ENCODE measurements at places on chromosomes 1 and 21.

DNA sequence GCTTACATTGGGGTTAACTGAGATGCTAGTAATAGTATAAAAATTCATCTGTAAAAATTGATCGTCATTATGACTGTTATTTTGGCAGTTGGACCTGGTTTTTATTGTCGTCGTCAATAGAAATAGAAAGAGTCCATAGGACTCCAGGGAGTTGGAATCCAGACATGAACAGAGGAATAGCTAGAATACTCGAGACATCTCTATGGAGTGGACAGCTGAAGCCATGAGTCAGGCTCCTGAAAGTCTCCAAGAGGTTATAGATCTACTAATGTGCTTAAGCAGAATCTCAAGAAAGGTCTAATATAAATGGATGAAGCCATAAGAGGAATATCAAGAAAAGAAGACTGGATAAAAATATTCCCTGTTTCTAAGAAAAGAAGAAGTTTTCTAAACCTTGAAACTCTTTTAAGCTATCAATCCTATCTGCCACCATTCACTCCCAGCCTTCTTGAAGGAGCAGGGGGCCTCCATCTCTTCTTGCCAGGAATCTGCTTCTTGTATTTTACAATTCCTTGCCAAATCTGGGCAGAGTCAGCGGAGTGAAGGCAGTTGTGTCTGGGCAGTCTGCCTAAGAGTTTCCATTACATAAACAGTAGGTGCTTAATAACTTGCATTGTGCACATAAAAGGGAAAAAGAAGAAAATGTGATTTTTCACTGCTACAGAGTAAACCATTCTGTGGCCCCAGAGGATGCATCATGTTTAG, 163.3 kb downstream of the ST6GALNAC5 start:
- no peak for DNase-seq

GRCh38 chr1:183609759-183610452, 19.6 kb upstream of the NCF2 start:
- DNase-seq: no peak

- DNase-seq: no peak
These were observed 16.7 kb upstream of the NADK start for GRCh38 chr1:1794999-1795398.

DNA sequence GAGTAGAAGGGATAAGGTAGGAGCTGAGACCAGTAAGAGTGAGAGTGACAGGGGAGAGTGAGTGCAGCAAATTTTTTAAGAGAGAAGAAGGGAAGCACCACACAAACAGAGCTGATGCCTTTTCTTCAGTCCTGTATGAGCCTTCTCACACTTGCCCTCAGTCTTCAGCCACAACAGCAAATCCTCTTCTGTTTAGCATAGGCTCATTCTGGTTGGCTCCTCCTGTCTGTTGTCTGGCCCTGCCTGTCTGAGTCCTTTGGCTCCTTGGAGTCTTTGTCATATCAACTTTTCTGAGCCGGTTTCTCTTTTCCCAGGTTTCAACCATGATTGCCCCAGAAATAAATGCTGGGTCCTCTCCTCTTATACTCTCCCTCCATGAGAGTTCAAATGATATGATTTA, 12.7 kb upstream of the CASQ1 start:
- no peak for DNase-seq

DNA sequence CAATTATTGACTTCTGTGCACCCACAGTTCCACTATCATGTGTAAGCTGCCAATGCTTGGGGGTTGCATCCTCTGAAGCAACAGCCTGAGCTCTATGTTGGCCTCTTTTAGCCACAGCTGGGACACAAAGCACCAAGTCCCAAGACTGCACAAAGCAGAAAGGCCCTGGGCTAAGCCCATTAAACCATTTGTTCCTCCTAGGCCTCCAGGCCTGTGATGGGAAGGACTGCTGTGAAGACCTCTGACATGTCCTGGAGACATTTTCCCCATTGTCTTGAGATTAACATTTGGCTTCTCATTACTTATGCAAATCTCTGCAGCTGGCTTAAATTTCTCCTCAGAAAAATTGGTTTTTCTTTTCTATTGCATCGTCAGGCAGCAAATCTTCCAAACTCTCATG, 123.7 kb upstream of the DEPDC1 start:
- DNase-seq: no peak

- no peak for DNase-seq
These were observed 89.8 kb upstream of the ARHGAP29 start for GRCh38 chr1:94327001-94327690.

GRCh38 chr21:39527664-39528381, 76.1 kb downstream of the SH3BGR start:
- no peak for DNase-seq

DNA sequence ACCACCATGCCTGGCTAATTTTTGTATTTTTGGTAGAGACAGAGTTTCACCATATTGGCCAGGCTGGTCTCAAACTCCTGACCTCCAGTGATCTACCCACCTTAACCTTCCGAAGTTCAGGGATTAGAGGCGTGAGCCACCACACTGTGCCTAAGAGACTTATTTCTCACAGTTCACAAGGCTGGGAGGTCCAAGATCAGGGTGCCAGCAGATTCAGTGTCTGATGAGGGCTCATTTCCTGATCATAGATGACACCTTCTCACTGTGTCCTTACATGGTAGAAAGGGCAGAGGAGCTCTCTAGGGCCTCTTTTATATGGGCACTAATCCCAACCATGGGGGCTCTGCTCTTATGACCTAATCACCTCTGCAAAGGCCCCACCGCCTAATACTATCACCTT, 58.8 kb downstream of the ARHGEF10L start:
- no peak for DNase-seq

DNA sequence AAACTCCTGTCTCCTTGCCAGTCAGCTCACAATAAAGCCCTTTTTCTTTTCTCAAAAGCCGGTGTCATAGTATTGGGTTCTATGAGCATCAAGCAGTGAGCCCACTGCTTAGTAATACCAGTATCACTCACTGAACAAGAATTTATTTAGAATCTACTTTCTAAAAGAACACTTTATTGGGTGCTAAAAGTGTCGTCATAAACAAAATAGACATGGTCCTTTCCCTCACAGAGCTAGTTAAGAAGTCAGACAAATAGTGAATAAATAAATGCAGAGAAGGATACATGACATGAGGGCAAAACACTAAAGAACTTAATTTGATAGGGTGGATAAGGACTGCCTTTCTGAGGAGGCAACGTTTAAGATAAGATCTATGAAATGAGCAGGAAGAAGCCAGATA, 32.2 kb downstream of the EVI5 start:
- no peak for DNase-seq

DNA sequence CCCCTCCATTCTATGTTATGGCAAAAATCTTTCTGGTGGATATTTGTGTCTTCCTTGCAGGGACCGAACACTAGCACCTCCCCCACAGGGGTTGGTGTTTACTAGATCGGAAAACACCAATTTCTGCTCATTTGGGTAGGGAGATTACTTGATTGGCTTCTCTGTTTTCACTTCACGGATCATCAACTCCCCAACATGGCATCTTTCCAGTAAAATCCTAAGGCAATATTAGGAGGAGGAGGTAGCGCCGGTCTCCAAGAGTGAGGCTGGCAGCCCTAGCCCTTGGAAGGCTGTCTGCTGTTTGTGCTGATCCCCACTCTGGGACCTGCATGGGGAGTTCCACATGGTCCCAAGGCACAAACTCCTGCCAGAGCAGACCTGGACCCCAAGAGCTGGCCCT, 12.2 kb downstream of the VASH2 start:
- DNase-seq: no peak

DNA sequence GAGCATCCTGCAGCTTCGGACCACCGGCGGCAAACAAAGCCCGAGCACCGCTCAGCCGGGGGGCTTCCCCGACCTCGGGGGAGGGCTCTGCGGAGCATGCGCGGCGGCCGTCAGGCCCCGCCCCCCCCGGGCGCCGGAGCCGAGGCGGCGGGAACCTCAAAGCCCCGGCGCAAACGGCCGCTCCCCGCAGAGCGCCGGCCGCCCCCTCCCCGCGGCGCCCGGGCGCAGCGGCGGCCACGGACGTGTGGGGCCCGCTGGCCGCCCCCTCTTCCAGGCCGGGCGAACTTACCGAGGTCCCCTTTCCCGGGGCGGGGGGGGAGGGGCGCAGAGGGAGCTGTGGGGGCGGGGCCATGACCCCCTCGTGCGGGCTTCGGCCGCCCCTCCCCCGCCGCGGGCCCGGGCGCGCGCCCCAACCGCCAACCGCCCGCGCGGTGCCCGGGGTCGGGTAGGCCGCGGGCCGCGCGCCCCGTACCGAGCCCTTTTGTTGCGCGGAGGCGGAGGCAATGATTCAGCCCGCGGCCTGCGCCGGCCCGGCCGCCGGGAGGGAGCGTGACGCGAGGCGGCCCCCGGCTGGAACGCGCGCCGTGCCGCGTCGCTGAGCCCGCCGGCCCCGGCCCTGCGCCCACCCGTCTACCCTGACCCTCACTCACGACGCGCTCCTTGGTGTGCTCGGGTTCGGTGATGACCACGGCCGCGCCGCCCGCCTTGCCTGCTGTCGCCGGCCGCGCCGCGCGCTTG, 1.7 kb downstream of the RCC2 start:
- peak; percentile 83 for DNase-seq

GRCh38 chr21:15775981-15776380, 46.2 kb downstream of the USP25 start:
- DNase-seq: no peak

- DNase-seq: no peak
These were observed 16.4 kb downstream of the RPE65 start for GRCh38 chr1:68433395-68433794.

GRCh38 chr21:28126521-28127174, 866.0 kb downstream of the LTN1 start:
- DNase-seq: no peak

DNA sequence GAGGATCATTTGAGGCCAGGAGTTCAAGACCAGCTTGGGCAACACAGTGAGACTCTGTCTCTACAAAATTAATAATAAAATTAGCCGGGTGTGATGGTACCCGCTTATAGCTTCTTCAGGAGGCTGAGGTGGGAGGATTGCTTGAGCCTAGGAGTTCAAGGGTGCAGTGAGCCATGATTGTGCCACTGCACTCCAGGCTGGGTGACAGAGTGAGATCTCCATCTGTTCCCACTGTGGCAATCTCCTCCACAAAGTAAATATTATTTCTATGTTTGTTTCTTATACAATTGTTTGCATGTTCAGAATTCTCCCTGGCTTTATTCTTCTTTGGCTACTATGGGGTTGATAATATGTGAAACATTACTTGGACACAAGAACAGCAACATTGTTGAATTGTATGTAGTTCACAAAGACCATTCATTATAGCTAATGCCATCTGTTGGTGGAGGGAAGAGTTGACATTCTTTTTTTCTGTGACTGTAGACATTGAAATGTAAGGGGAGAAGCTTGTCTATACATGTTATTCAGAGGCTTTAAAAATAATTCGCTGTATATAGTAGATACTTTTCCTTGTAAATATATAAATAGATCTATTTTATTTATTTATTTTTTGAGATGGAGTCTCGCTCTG, 47.8 kb upstream of the SRSF10 start:
- no peak for DNase-seq

DNA sequence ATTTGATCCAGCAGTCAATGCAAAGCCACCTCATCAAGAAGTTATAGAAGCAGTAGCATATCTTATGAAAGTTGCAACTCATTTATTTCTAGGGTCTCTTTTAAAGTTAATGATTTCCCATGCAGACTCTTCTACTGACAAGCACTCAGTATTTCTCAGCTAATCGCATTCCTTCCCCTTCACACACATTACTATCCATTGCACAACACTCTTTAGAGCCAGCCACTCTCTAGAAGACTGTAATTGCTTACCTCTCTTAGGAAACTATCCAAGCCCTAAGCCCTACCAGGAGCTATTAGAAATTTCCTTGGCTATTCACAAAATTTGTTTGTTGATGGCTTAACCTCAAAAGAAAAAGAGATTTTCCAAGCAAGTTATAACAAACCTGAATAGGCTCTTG, 106.0 kb downstream of the ADAMTS1 start:
- no peak for DNase-seq

DNA sequence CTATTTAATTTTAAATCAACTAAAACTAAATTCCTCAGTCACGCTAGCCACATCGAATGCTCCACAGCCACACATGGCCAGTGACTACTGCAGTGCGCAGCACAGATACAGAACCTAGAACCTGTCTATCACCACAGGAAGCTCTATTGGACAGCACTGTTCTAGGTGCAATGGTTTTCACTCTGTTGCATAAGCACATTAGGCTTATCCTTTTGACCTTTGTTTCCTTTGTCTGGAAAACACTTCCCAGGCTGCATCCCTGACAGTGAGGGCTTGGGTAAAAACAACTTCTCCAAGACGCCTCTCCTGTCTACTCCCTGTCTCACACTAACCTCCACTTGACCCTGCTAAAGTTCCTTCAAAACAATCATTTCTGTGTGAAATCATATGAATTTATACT, 33.6 kb upstream of the RAP1GAP start:
- no peak for DNase-seq

DNA sequence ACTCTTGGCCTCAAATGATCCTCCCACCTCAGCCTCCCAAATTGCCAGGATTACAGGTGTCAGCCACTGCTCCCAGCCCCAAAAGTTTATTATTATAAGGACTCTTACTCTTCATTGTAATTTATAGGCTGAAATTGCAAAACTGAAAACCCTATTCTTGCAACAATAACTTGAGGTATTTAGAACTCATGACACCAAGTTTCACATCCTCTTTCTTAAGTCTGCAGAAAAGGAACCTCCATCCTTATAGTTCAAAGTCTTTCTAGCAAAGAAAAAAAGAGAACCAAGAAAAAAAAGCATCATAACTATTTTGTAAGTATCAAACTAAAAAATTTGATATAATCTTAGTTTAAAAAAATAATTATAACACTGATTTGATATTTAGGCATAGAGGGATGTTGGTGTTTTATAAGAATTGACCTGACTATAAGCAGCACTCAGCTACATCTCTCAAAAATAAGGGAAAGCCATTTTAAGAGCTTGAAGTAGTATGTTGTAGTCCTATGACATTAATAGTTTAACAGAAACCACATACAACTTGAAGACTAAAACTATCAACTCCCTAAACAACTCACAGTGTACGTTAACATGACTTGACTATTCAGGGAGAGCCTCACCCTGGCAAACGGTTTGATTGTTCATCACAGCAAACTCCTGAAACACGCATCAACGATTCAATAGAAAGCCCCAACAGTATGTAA, 122.4 kb downstream of the AKT3 start:
- no peak for DNase-seq

GRCh38 chr1:19577036-19577435, 67.1 kb upstream of the NBL1 start:
- no peak for DNase-seq

GRCh38 chr21:19322360-19322759, 918.8 kb upstream of the TMPRSS15 start:
- DNase-seq: no peak

DNA sequence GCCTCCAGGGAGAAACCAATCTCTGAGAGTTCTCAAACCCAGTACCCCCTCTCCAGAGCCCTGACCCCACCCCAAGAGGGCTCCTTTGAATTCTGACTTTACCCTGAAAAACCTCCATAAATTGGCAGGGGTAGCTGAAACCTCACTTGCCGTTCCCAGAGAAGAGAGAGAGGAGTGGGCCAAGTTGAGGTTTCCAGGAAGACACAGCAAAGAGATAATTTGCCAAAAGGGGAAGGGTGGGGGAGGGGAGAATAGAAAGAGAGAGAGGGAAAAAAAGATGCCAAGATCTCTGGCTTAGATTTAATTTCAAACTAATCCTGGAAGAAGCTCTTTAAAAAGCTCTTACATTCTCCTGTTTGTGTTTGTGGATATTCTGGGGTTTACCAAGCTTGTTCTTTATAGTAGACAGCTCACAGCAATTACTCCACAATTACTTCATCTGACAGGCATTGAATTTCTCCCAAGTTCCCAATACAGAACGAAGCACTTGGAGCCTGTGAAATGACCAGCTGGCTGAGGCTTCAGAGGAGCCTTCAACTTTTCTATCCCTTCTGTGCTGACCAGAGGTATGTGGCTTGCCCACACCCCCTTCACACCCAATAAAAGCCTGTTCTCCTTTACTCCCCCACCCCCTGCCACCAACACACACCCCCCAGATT, 1.1 kb upstream of the GRHL3 start:
- DNase-seq: no peak

Measured in GM12891 (cell line).